ENCODE measurements at places on chromosomes 11 and 22. TPM values are rescaled to one million over a fixed set of nuclear protein-coding genes. Genes with fewer than 3 reads are reported as not detected.

DNA sequence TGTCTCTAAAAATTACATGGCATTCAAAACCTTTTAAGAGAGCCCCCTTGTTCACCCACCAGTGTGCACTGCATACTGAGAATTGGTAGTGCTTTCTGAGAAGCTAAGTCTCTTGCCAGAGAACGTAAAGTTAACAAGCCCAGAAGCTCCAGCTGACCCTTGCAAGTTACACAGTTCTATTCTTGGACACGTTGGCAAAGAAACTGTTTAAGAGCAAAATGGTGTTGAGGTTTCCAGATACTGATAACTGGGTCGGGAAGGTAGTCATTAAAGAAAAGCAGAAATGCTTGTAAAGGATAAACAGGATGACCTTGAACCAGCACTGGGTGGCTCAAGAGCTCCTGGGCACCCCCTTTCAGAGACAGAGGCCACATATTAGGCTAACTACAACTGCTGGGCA is 284.8 kb downstream of the CADM1 start:
- no peak for DNase-seq

GRCh38 chr22:32164075-32164860 is 5.2 kb upstream of the C22orf42 start:
- no peak for DNase-seq

DNA sequence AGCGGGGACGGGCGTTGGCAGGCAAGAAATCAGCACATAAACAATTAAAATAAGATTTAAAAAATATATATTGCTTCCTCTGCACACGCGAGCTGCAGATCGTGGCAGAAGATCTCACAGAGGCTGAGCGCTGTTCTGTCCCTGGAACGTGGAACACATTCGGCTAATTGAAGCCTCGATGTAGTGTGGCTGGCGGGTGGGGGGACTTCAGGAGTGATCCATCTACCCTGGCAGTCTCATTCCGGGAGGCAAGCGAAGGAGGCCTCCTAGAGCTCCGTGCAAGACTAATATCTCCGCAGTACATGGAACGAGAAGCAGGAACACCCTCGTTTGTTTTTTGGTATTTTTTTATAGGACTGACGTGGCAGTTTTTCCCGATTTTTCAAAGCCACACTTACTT is 402.4 kb downstream of the MN1 start:
- no peak for DNase-seq

- DNase-seq, result no peak
These were observed 451.3 kb upstream of the KIRREL3 start for GRCh38 chr11:127451861-127452260.

DNA sequence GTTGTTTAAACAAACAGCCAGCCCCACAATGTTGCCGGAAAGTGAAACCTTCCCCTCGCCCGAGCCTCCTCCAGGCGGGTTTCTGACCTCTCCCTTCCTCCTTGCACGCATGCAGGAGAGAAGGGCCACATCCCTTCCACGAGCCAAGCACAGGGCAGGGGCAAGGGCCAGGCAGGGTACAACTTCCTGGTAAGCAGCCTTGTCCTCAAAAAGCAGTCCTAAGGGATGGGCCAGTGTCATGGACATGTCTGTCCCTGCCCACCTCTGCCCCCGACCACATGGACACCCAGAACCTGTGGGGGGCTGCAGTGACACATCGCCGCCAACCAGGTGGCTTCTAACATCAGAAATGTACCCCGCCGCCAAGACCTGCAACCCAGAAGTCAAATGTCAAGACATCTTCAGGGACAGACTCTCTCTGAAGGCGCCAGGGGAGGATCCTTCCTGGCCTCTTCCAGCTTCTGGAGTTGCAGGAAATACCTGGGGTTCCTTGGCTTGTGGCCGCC is 145.3 kb downstream of the CRYBB2 start:
- DNase-seq, result peak; percentile 39

DNA sequence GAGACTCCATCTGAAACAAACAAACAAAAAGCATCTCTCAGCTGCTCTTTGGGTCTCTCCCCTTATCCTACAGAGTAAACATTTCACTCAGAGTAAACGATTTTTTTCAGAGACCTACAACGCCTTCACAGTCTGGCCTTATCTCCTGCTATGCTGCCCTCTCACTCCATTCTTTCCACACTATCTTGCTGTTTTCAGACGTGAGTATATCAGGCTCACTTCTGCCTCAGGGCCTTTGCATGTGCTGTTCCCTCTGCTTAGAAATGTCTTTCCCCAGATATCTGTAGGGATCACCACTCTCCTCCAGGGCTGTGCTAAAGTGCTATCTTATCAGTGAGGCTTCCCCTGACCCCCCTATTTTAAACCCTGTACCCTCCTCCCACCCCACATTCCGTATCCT is 6.5 kb downstream of the RIBC2 start:
- no peak for DNase-seq

- peak; percentile 41 for DNase-seq
These were observed 43.7 kb downstream of the MED15 start for GRCh38 chr22:20550851-20551744.

DNA sequence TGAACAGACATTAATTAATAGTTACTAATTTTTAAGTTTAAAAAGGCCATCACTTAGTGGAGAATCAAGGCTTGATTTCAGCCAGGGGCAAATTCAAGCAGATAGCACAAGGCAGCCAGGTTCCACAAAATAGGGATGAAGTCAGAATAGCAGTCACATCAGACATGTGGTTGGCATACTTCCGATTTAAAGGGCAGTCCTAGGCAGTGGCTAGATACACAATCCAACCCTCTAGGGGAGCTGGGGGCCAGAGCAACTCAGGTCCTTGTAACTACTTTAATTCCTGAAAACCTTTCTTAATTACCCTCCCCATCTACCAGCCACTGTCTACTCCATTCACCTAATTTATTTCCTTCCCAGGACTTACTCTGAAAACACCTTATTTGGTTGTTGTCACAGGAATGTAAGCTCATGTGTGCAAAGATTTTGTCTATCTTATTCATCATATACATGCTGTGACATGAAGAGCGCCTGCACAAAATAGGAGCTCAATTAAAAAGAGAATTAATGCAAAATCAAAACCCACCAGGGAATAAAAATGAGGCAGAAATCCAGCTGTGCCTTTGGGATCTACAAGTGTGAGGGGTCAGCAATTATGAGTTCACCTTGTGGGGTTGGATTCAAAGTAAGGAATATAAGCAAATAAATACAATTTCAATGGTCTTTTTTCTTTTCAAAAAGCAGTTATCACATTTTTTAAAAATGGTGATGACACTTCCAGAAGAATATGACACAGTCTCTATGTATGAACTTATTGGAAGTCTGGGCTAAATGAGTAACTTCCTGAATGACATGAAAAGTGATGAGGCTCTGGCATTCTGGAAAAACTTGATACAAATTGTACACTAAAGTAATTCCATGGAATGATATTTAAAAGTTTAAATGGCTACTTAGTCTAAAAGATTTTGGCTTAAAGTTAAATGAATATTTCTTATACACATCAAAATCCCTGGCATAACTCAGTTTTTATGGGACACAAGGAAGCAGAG is 53.8 kb downstream of the COPB1 start:
- DNase-seq, result no peak

DNA sequence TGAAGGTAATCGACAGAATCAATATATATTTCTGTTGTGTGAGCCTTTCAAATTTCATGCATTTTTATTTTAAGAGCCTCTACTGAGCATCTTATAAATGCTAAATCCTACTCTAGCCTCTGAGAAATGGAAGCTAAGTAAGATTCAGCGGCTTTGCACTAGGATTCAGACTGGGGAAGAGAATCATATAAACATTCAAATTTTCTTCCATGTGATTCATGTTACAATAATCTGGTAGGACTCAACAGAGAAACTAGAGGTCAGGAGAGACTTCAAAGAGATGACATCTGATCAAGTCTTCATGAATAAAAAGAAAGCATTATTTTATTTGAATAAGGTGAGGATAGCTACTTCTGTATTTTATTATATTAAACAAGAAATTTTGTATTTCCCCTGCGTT is 538.9 kb downstream of the DLG2 start:
- DNase-seq, result no peak

DNA sequence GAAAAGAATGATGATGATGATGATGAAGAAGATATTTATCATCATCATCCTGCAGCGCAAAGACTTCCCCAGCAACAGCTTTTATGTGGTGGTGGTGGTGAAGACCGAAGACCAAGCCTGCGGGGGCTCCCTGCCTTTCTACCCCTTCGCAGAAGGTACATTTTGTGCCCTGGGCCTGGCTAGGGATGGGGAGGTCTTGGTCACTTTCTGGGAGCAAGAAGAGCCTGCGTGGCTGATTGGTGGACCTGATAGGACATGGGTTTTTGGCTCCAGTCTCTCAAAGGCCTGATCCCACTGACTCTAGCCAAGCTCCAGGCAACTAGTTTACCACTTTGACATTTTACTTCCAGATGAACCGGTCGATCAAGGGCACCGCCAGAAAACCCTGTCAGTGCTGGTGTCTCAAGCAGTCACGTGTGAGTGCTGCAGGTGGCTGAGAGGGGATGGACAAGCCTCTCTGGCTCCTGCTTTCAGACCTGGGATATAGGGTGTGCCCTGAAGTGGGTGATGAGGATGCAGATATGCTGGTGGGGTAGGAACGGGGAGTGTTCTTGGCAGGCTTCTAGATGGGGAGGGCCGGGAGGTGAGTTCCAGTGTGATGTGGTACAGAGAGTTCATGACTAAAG is 5.3 kb downstream of the SIDT2 start:
- peak; percentile 55 for DNase-seq

GRCh38 chr11:104995001-104995408 is 26.6 kb upstream of the CASP4 start:
- no peak for DNase-seq

GRCh38 chr22:45868571-45869339 is 108.2 kb downstream of the WNT7B start:
- peak; percentile 13 for DNase-seq

GRCh38 chr11:125146232-125146631 is 18.3 kb upstream of the PKNOX2 start:
- DNase-seq, result no peak

- no peak for DNase-seq
These were observed 14.0 kb downstream of the FAM118A start for GRCh38 chr22:45323695-45324094.

- no peak for DNase-seq
These were observed 35.3 kb downstream of the IGHMBP2 start for GRCh38 chr11:68938816-68939582.

GRCh38 chr11:74325649-74326645 is 14.5 kb upstream of the P4HA3 start:
- peak; percentile 61 for DNase-seq

GRCh38 chr11:64340671-64341335 is 799 bp downstream of the CCDC88B start:
- no peak for DNase-seq

GRCh38 chr11:10208131-10208575 is 85.9 kb downstream of the SBF2 start:
- DNase-seq, result no peak

GRCh38 chr11:13073119-13073981 is 64.2 kb downstream of the RASSF10 start:
- DNase-seq, result no peak

DNA sequence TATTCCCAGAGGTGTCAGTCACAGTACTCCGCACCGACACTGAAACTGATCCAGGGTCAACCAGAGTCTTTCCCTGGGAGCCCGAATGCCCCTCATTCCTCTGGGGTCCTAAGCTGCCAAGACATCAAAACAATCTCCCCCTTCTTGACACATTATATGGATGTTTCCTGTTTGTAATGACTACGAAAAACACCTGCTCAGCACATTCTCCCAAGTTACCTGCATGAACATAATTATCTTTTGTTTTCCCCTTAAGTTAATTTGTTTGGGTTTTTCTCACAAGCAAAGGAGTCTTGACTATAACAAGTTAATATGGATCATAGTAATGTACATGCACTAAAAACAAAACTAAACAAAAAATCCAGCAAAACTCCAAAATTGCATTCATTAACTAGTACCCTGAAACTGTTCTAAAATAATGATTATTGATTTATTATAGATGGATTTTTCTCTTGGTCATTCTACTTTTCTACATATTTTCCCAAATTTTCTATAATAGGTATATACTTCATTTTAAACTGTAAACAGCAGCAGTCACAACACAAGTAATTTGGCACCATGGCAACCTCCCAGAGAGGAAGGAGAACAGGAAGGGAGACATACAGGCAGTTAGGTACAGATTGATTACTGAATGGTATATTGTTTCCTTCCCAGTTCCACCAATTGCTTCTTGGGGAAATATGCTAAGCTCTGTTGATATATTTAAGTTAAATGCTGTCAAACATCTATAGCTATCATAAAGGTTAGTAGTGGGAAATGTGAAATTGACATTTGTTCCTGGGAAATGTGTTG is 631.5 kb downstream of the METTL15 start:
- no peak for DNase-seq

GRCh38 chr11:126755526-126755925 is 245.0 kb downstream of the KIRREL3 start:
- no peak for DNase-seq

- no peak for DNase-seq
These were observed 292.3 kb downstream of the METTL15 start for GRCh38 chr11:28400331-28401100.

DNA sequence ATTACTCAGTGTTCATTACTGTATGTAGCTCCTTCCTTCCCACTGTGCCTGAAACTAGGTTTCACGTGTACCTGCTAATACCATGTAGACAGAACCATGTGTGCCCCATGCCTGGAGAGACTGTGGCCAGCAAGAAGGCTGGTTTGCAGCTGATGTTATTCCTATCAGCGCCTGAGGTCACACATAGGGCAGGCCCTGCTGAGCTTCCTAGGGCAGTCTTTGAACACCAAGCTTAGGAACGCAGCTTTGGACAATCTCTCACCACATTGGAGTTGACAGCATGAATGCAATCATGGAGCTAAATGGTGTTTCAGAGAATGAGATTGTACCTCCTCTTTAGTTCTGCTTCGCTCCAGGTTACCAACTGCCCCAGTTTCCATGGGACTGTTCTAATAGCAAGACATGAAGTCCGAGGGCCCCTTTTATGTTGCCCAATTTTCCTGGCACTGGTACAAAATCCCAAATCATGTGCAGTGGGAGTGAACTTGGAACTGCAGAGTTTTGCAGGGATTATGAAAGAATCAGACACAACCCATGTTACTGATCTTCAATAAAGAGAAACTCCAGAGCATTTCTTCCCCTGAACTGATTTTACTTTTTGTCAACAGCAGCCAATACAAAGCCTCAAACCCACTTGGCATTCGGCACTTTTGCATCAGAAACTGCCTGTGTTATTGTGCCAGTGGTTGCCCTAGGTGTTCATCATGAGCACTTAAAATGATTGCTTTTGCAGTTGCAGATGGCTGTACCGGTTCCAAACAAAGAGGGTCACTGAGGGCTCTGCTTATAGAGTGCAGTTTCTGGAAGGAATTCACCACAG is 154.2 kb upstream of the TTC12 start:
- no peak for DNase-seq

Gene WNT11
- 70.6 TPM for total RNA-seq

Gene CYP2D6
- total RNA-seq, result 2.0 TPM

Gene HEPACAM
- 2.3 TPM for total RNA-seq

Gene LAYN
- total RNA-seq, result 2.1 TPM

Gene RANGAP1
- 29.8 TPM for total RNA-seq

Gene MEI1
- 12.1 TPM for total RNA-seq

Gene TRIM49B
- not detected for total RNA-seq

Gene SEPTIN5
- 18.4 TPM for total RNA-seq

Gene DERL3
- total RNA-seq, result 6.6 TPM

Gene CARNS1
- total RNA-seq, result 0.66 TPM

Gene CAPN5
- total RNA-seq, result 2.8 TPM
